Activated CD4-positive, alpha-beta T cell treated with anti-CD3 and anti-CD28 coated beads for 36 hours (primary cell): ENCODE measurements at places on chromosomes 5 and 9. TPM values are rescaled to one million over a fixed set of nuclear protein-coding genes. Genes with fewer than 3 reads are reported as not detected.

F2RL1 gene
- 1.3 TPM for total RNA-seq

NRG2 gene
- 0.14 TPM for total RNA-seq

SPINK4 gene
- not detected for total RNA-seq

ARL14EPL gene
- not detected for total RNA-seq

DNA sequence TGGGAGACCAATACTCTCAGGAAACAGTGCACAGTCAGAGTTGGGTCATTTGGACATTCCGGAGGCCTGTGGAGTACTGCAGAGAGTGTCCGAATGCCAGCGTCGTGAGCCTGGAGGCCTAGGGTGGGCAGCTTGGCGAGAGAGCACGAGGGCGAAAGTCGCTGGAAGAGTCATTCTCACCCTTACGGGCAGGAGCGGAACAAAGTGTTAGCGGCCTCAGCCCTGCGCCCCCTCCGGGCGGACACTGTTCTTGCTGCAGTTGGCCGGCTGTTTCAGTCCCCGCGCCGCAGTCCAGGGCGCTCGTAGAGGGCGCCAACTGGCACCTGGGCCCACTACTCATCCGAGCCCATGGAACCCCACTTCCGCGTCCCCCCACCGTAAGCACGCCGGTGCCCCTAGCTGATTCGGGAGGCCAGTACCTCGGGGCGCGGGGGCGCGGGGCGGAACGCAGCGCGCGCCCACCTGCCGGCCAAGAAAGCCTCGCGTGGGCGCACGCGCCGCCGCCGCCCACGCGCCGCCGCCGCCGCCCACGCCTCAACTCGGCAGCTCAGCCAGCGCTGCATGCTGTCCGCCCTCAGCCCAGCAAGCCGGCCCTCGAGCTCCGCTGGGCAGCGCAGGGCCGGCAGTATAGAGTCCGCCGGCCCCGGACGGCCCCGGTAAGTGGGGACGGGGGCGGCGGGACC lies 99.7 kb upstream of the CCL21 start:
- no peaks in the 10 kb centered on the region for H3K36me3 ChIP-seq
- H3K27me3 ChIP-seq: peaks cover 49% of the 10 kb centered on the region
- DNase-seq: peak; percentile 12
- H3K27ac ChIP-seq: no peak overlapping the region

- no peaks in the 10 kb centered on the region for H3K36me3 ChIP-seq
- no peak overlapping the region for H3K4me3 ChIP-seq
- no peak overlapping the region for H3K27ac ChIP-seq
- no peaks in the 10 kb centered on the region for H3K27me3 ChIP-seq
- no peak for DNase-seq
Observed at GRCh38 chr5:9283021-9283420, 262.9 kb downstream of the SEMA5A start.

GRCh38 chr5:176781638-176782570 lies 28.5 kb upstream of the UNC5A start:
- no peak for DNase-seq
- no peak overlapping the region for H3K4me3 ChIP-seq
- peaks cover 19% of the 10 kb centered on the region for H3K27me3 ChIP-seq

DNA sequence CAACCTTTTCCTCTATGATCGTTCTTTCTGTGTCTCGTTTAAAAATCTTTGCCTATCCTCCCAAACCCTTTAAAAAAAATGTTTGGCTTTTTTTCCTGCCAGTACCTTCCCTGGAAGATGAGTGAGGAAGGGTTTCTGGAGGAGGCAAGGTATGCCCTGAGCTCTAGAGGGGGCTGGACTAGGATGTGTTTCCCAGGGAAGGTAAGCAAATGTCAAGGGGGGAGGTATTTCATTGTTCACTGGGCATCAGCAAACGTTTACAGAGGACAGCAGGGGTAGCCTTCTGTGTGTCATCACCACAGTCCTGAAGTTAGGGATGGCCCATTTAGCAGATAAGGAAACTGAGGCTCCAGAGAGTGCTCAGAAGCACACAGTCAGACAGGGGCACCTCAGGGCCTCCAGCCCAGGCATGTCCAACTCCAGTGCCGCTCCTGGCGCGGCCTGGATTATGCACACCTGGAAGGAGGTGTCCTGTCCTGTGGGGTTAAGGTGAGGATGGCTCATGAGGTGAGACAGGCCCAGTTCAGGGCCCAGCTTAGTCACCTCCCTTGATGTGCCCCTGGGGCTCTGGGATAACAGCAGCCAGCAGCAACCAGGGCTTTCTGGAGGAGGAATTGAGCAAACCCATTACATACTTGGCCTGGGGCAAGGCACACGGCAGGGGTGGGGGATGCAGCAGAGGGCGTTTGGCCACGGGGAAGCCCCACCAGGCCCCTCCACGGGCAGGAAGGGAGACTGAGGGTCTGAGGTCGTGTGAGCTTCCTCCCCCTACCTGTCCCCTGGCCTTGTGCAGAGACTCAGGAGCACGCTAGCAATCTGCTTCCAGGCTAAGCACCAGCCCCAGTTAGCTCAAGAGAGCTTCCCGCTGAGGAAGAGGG lies 100.3 kb upstream of the LMX1B start:
- no peak for DNase-seq
- H3K4me3 ChIP-seq: no peak overlapping the region
- no peaks in the 10 kb centered on the region for H3K36me3 ChIP-seq

- peaks cover 39% of the 10 kb centered on the region for H3K4me1 ChIP-seq
- peak overlapping the region; percentile 93 for H3K4me3 ChIP-seq
- DNase-seq: peak; percentile 70
Observed at GRCh38 chr9:35749515-35750255, 598 bp downstream of the RGP1 start.

- H3K27me3 ChIP-seq: peaks cover 13% of the 10 kb centered on the region
- H3K36me3 ChIP-seq: peaks cover 3% of the 10 kb centered on the region
- H3K27ac ChIP-seq: no peak overlapping the region
- H3K4me1 ChIP-seq: no peaks in the 10 kb centered on the region
Observed at GRCh38 chr9:130173666-130173983, 1.4 kb downstream of the NCS1 start.
